H7 (cell line): ENCODE measurements at places on chromosomes 6 and 20.

GRCh38 chr20:21509079-21509596 is 4.7 kb downstream of the NKX2-2 start:
- no peak for DNase-seq

DNA sequence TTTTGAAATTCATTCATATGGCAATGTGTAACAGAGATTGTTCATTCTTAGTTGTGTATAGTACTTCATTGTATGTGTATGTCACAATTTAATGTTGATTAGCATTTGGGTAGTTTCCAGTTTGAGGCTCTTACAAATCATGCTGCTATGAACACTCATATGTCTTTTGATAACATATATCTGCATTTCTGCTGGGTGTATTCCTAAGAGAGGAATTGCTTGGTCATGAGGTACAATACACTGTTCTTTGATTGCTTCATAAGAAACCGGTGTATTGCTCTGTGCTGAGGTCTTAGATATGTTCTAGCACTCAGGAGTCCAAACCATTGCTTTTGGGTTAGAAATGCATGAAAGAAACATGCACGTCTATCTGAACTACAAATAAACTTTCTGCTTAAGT is 492.9 kb upstream of the JAG1 start:
- no peak for DNase-seq

DNA sequence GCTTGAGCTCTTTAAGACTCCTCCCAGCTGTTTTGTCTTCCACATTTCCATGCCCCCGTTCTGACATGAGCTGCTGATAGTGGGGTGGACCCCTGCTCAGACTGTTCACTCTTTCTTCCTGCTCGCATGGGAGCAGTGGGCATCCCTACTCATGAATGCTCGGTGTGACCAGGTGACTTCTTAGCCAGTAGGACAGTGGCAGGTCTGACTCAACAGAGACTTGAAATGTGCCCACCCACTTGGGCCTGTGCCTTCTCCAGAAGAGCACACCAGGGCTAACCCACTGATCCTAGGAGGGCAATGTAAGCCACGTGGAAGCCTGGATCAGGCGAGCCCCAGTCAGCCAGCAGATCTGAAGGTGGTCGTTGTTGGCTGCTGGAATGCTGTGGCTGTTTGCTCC is 582.0 kb downstream of the QKI start:
- no peak for DNase-seq

GRCh38 chr6:6993503-6994237 is 114.1 kb upstream of the RREB1 start:
- no peak for DNase-seq

DNA sequence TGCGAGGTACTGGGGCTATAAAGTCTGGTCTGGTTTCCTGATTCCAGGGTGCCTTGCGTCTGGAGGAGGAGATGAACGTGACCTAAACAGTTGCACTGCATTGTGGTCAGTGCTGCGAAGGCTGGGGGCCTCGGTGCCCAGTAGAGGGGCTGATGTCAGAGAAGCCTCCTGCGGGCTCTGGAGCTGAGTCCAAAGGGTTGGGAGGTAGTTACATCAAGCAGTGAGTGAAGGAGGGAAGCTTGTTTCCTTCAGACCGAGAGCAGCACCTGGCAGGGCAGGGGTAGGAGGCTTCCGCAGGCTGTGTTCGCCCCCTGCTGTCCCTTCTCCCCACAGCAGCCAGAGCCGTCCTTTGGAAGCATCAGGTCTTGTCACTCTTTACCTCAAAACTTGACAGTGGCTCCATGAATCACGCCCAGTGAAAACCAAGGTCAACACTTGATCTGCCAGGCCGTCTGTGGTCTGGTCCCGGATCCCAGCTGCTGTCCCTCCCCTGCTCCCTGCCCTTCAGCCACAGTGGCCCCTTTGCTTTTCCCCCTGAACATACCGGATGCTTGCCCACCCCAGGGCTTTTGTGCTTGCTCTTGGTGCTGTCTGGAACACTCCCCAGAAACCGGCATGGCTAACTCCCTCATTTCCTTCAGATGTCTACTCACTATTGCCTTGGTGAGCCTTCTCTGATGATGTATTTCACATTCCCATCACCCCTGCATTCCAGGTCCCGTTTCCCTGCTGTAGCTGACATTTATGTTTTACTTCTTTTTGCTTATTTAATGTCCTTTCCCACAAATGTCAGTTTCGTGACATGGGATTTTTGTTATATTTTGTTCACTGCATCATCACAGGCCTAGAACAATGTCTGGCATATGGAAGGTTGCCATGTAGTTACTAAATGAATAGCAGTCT is 7.0 kb downstream of the DYNLRB1 start:
- peak; percentile 87 for DNase-seq

- no peak for DNase-seq
Observed at GRCh38 chr20:37987602-37988290, 45.5 kb downstream of the TTI1 start.

- no peak for DNase-seq
Observed at GRCh38 chr6:166623318-166623717, 3.7 kb downstream of the RPS6KA2 start.

DNA sequence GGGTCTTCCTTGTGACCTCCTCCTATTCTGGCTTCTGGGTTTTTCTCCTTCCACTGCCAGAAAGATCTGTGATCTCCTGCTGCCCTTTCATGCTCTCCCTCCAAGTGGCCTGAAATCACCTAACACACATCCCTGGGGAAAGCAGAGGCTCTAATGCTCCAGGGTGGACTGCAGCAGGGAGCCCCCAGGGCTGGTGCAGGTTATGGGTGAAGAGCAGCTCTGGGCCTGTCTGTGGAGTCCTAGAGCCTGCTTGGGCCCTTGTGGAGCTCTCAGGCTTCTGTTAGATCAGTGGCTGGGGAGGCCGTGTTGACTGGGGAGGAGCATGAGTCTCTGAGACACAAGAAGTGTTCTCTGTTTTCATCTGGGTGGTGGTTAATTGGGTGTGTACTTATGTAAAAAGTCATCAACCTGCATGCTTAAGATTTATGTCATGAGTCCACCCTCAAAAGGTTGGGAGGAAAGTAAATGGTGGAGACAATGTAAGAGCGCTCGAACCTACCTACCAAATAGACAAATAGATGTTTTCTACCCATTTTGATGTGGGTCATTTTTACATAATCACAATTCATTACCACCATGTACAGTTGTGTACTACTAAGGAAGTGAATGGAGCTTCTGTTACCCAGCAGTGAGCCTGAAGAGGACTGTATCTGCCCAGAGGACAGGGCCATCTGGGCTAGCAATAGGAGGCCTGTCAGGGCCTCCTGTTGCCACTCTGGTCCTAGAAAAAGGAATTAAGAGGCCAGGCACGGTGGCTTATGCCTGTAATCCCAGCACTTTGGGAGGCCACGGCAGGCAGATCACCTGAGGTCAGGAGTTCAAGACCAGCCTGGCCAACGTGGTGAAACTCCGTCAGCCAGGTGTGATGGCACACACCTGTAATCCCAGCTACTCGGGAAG is 32.0 kb upstream of the RNF8 start:
- no peak for DNase-seq

GRCh38 chr6:101758368-101758767 is 364.9 kb downstream of the GRIK2 start:
- no peak for DNase-seq

DNA sequence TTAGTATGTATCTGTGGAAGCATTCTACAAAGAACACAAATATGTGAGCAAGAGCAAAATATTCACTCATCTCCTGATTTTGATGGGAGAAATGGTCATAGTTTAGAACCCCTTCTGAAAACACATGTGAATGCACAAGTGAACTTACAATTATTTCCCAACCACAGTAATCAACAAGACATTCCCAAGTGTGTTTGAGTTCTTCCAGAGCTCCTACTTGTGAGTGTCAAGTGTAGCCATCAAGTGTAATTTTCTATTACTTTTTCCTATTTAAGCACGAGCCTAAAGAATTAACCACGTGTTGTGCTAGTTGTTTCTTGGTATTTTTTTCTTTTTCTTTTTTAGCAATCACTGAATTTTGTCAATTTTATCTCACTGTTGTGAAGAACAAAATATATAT is 402.3 kb downstream of the NKAIN2 start:
- DNase-seq, result no peak

DNA sequence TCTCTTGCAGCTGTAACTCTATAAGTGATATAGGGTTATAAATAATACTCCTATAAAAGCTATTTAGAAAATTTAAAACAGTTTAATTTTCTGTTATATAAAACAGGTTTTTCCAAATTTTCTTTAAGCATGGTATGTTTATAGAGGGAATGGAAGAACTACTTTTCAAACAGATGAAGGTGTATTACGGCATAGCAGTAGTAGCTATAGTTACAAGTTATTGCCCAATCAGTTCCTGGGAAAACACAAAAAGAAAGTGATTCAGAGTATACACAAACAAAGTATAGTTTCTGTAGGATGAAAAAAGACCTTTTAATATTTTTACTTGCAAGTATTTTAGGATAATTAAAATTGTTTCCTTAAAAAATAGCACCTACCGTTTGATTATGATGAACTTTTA is 9.8 kb downstream of the SLC17A5 start:
- no peak for DNase-seq
